ENCODE measurements at places on chromosomes 7 and 10. TPM values are rescaled to one million over a fixed set of nuclear protein-coding genes. Genes with fewer than 3 reads are reported as not detected.
A peak's percentile ranks its signal among the peaks of the same experiment; 100 is the strongest.

DNA sequence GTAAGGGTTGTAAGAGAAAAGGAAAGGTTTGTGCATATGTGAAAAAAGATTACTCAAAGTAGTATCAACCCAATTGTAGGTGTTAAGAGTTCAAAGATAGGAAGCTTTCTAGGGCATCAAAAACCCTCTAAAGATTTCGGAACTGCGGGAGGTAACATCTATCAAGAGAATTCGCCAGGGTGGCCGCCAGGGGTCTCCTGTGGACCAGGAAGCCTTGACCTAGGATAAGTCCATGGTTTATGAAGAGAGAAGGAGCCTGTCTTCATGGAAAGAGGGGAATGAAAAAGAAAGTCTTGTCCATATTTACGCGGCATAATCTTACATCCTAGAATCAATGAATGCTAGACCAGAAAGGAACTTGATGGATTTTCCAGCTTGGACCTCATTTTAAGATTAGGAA is 140.7 kb upstream of the CALCR start:
- no peak overlapping the region for H3K27ac ChIP-seq
- H3K4me3 ChIP-seq = no peak overlapping the region
- DNase-seq = peak; percentile 24
- no peaks in the 10 kb centered on the region for H3K36me3 ChIP-seq
- H3K27me3 ChIP-seq = no peaks in the 10 kb centered on the region
- no peaks in the 10 kb centered on the region for H3K4me1 ChIP-seq

DNA sequence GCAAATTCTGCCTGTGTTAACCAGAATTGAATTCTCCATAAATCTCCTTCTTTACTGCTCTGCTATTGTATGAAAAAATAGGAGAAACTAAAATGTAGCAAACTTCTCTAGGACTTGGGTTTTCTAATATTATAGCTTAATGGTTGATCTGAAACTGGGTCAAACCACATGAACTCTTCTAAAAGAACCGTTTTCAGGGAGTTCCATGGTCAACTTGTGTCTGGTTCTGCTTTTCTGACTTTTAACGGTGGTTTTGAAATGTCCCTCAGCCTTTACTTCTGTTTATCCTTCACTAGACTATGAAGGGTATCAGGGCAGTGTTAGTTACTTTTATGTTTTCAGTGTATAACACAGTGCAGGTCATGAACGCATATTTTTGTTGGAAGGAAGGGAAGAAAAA is 242.2 kb downstream of the TSPAN12 start:
- H3K4me3 ChIP-seq = no peak overlapping the region
- H3K27me3 ChIP-seq = no peaks in the 10 kb centered on the region
- no peaks in the 10 kb centered on the region for H3K36me3 ChIP-seq
- H3K4me1 ChIP-seq = no peaks in the 10 kb centered on the region
- no peak for DNase-seq

DNA sequence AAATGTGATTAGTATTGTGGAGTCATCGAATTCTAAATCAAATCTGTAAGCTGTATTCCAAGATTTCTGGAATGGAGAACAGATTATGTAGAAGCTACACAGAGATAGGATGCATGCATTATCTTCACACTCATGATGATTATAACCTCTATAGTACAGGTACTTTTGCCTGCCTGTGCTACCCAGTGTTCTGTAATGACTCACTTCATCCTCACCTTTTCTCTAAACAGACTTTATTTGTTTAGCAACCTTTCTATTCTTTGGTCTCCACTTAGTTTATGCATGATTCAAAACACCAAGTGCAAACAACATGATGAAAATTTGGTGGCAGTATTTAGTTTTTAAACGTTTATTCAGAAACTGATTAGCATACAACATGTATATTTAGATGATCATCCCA is 68.4 kb upstream of the PRPS1L1 start:
- no peak overlapping the region for H3K27ac ChIP-seq
- H3K36me3 ChIP-seq = no peaks in the 10 kb centered on the region
- no peak overlapping the region for H3K4me3 ChIP-seq
- no peaks in the 10 kb centered on the region for H3K27me3 ChIP-seq

GRCh38 chr10:116878123-116878522 is 28.8 kb downstream of the ENO4 start:
- no peak overlapping the region for H3K4me3 ChIP-seq
- no peaks in the 10 kb centered on the region for H3K4me1 ChIP-seq
- DNase-seq = no peak
- no peaks in the 10 kb centered on the region for H3K36me3 ChIP-seq

- H3K27me3 ChIP-seq = no peaks in the 10 kb centered on the region
- peaks cover 11% of the 10 kb centered on the region for H3K36me3 ChIP-seq
- peaks cover 41% of the 10 kb centered on the region for H3K4me1 ChIP-seq
These were observed 34.2 kb downstream of the CYP17A1 start for GRCh38 chr10:102802920-102803534.

GRCh38 chr7:57427594-57427993 is 22.4 kb upstream of the ZNF716 start:
- no peak for DNase-seq
- no peak overlapping the region for H3K27ac ChIP-seq
- no peak overlapping the region for H3K4me3 ChIP-seq

GRCh38 chr7:85172530-85172941 is 14.3 kb downstream of the SEMA3D start:
- DNase-seq = no peak
- no peaks in the 10 kb centered on the region for H3K36me3 ChIP-seq
- peaks cover 6% of the 10 kb centered on the region for H3K4me1 ChIP-seq

DNA sequence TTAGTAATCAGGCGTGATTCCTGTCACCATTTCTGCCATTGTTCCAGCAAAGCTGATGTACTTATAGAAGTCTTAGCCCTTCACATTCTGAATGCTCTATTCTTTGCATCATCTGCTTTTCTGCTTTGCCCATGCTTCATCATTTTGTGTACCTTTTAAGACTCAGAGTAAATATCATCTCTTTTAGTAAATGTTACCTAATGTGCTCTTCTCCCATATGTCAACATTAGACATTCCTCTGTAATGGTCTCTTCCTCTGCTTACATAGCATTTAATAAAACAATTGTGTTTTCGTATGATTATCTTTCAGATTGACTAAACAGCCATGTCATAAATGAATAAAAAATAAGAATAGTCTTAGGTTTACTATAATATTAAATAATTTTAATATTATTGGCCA is 719.6 kb upstream of the GRM3 start:
- H3K4me3 ChIP-seq = no peak overlapping the region
- no peak overlapping the region for H3K27ac ChIP-seq
- no peak for DNase-seq
- H3K4me1 ChIP-seq = no peaks in the 10 kb centered on the region
- H3K27me3 ChIP-seq = no peaks in the 10 kb centered on the region
- no peaks in the 10 kb centered on the region for H3K36me3 ChIP-seq

The SH2D4B gene
- total RNA-seq = not detected

The PRKCQ gene
- total RNA-seq = 0.21 TPM

The CNPY1 gene
- 0.30 TPM for total RNA-seq

The CFAP70 gene
- total RNA-seq = 3.8 TPM

The SORCS1 gene
- total RNA-seq = 34.3 TPM

Measured in tibial nerve (tissue), 4 donors.